Activated CD8-positive, alpha-beta memory T cell treated with anti-CD3 and anti-CD28 coated beads, Interleukin-2, amount 10 ng/mL, durations not matched to agents 7 days and 5 days (primary cell): ENCODE measurements at places on chromosomes 3 and 15.

DNA sequence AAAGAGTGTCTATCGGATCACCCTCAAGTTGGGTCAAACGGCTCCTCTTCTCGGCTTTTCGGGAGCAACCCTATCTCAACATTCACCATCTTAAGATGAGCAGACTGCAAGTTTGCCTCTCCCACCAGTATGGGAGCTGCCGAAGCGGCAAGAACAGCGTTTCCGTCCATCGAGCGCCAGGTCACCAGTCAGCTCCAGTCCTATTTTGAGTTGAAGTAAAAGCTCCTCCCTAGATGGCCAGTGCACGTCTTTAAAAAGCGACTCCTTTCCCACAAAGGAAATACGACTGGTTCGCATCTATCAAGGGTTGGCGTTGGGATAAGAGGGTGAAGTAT lies 369 bp upstream of the U2SURP start:
- peak; percentile 85 for DNase-seq

GRCh38 chr15:95175914-95176658 lies 944.7 kb downstream of the MCTP2 start:
- no peak for DNase-seq

GRCh38 chr3:8867646-8868045 lies 95.6 kb downstream of the RAD18 start:
- no peak for DNase-seq

DNA sequence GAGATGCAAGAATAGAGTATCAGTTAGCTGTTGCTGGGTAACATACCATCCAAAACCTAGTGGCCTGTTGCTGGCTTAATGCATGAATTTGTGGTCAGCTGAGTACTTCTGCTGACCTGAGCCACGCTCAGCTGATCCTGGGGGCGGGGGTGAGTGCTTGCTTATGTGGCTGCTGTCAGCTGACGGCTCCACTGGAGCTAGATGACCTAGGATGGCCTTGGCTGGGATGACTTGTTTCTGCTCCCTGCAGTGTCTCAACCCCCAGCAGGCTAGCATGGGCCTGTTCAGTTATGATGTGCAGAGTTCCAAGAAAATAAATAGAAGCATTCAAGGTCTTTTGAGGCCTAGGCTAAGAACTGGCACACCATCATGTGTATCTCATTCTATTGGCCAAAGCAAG lies 63.9 kb downstream of the FBLN2 start:
- DNase-seq: no peak

DNA sequence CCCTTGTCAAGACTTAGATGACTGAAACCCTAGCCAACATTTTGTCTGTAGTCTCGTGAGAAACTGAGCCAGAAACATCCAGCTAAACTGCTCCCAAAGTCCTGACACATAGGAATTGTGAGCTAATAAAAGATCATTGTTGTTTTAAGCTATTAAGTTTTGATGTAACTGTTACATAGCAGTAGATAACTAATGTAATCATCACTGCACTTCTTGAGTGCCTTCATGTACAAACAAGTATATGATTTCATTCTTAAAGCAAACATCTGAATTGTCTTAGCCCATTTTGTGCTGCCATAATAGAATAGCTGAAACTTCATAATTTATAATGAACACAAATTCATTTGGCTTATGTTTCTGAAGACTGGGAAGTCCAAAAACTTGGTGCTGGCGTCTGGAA lies 87.3 kb downstream of the NSUN3 start:
- DNase-seq: no peak

DNA sequence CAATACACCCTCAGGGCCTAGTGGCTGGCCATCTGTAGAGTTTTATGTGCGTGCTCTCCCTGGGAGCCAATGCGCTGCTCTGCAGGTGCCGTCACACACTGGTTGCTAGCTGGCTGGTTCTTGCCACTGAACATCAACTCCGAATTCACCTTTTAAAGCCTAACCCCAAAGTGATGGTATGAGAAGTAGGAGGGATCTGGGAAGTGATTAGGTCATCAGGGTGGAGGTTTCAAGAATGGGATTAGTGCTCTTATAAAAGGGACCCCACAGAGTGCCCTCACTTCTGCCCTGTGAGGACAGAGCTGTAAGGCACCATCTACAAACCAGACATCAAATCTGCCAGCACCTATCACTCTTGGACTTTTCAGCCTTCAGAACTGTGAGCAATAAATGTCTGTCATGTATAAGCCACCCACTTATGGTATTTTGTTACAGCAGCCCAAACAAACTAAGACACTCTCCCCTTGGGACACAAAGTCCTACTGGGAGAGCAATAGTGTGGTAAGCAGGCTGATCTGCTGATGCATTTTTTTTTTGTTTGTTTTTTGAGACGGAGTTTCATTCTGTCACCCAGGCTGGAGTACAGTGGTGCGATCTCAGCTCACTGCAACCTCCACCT lies 20.3 kb downstream of the RGMA start:
- no peak for DNase-seq

GRCh38 chr3:127760361-127760760 lies 62.0 kb downstream of the MGLL start:
- no peak for DNase-seq

DNA sequence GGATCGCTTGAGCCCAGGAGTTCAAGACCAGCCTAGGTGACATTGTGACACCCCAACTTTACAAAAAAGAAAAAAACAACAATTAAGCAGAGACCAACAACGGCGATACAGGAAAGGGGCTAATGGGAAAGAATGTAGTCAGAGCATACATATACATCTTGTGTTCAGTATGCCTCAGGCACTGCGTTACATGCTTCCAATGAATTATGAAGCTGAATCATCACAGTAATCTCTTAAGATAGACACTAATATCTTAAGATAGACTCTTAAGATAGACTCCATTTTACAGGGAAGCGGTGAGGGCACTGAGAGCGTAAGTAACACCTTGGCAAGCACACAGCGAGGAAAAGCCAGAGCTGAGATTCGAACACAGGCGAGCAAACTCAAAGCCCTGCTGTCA lies 6.1 kb upstream of the LDHAL6B start:
- DNase-seq: no peak

DNA sequence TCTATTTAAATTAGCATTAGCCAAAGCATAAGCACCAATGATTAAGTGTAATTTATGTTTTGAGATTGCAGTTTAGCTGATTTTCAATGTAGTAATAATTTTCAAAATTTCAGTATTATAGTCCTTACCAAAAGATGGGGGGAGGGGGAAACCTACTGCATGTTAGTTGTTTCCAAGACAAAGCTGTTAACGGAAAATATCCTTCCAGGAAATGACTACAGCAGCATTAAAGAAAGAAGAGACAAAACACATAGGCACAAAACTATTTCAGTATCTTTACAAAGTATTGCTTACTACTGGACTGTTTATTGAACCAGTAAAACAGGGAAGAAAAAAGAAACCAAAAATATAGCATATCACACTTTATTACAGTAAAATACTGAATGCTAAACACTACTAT lies 10.5 kb downstream of the BNIP2 start:
- DNase-seq: no peak

GRCh38 chr3:174100744-174101143 lies 703.2 kb downstream of the NLGN1 start:
- DNase-seq: no peak

DNA sequence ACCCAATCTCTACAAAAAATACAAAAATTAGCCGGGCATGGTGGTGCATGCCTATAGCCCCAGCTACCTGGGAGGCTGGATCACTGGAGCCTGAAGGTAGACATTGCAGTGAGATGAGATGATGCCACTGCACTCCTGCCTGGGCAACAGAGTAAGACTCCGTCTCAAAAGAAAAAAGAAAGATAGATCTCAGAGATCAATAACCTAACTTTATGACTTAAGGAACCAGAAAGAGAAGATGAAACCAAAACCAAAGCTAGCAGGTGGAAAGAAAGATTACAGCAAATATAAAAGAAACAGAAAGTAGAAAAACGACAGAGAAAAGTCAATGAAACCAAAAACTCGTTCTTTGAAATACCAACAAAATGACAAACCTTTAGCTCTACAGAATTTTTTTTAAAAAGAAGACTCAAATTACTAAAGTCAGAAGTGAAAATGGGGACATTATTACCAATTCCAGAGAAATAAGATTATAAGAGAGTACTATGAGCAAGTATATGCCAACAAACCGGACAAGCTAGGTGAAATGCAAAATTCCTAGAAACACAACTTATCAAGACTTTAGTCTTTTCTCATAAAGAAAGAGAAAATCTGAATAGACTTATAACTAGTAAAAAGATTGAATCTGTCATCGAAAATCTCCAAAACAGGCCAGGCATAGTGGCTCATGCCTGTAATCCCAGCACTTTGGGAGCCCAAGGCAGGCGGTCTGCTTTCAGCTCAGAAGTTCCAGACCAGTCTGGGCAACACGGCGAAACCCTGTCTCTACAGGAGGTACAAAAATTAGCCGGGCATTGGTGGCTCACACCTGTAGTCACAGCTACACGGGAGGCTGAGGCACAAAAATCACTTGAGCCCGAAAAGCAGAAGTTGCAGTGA lies 35.0 kb downstream of the ACAP2 start:
- no peak for DNase-seq

DNA sequence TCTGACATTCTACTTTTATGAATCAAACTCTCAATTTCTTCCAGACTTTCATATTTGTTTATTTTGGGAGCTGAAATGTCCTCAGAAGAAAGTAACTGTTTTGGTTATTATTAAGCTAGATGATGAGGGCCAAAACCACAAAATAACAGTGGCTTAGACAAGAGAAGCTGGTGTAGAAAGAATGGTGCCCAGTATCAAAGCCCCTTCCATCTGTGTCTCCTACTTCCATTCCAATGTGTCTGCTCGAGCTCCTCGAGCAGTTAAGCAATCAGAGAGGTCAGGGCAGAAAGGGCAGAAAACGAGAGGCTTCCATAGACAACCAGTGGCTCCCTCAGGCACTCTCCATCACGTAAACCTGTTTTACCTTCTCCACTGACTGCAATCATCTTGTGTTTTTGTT lies 59.7 kb upstream of the MAGI1 start:
- no peak for DNase-seq

DNA sequence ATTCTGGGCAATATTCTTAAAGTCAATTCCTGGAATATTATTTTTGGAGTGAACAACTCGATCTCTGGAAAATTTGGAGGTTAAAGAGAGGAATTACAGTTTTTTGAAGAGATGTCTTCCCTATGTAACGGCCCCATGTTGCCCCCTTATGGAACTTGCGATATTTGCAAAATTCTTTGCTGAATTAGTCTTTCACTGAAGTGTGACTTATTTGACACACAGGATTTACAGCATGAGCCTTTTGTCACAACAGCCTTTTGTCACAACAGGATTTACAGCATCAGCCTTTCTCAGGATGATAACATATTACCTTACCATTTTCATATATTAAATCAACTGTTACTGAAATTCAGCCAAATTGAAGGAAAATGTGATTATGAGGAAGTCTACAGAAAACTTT lies 37.8 kb upstream of the SPTSSB start:
- no peak for DNase-seq

DNA sequence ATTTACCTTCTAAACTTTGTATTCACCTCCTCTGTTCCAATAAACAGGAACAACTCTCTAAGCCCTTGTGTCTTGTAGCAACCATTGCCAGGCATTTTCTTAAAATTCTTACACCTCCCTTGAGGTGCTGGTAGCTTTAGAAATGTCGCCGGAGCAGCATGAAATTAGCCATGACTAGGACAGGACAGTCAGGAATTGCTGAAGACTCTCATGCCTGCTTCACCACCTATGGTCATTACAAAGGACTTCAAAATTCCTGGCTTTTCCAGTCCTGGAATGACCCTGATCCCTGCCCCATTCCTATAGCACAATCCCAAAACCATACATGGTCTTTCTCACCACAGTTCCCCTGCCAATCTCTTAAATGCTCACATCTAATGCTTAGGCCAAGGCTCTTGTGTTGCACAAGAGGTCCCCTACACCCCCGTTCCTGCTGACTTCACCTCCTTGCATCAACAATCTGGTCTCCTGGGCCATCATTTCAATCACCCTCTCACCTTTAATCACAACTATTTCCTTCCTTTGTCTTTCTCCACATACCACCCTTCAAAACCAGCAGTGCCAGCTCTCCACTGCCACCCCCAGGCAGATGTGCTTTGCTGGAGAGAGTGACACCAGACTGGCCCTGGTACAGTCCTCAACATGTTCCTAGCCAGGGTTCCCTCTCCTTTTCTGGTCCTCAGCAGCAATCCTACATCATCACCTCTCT lies 113.2 kb upstream of the TJP1 start:
- no peak for DNase-seq

DNA sequence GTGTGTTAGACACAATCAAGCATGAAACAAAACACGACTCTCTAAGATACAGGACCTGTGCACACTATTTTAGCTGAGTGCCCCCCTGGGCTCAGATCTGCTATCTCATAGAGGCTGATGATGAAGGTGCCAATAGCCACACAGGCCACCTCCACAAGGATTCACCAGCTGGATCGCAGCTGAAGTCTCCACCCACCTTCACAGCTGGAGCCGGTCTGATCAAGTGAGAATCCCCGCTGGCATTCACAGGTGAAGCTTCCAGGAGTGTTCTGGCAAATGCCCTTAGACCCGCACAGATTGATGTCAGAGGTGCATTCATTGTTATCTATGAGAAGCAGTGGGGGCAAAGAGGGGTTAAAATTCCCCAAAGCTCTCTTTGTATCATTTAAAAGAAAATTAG lies 90.1 kb downstream of the DUT start:
- no peak for DNase-seq

DNA sequence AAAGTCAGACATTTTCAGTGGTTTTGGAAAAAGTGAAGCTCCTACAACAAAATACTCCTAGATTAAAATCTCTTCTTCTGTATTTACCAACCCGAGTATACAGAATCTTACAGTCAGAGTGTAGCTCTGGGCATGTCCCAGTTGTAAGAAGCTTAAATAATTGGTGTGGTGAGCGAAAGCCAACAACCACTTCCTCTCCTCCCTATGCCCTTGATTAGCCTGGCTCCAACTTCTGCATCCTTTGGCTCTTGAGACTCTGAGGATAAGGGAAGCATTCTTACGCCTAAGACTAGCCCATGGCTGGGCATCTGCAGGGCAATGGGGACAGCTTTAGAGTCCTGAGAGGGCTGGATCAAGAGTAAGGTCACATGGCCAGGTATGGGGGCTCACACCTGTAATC lies 25.5 kb downstream of the RFT1 start:
- DNase-seq: no peak

GRCh38 chr3:72043204-72044133 lies 258.5 kb upstream of the PROK2 start:
- DNase-seq: no peak

GRCh38 chr3:197219619-197220018 lies 78.8 kb downstream of the DLG1 start:
- DNase-seq: no peak

- no peak for DNase-seq
Measured at GRCh38 chr15:72315706-72316370, 4.1 kb downstream of the CELF6 start.

- DNase-seq: no peak
Measured at GRCh38 chr3:125172346-125172745, 40.2 kb downstream of the SLC12A8 start.

GRCh38 chr15:61441891-61442290 lies 212.8 kb upstream of the RORA start:
- DNase-seq: no peak

GRCh38 chr15:74497584-74497983 lies 36.6 kb upstream of the UBL7 start:
- no peak for DNase-seq

DNA sequence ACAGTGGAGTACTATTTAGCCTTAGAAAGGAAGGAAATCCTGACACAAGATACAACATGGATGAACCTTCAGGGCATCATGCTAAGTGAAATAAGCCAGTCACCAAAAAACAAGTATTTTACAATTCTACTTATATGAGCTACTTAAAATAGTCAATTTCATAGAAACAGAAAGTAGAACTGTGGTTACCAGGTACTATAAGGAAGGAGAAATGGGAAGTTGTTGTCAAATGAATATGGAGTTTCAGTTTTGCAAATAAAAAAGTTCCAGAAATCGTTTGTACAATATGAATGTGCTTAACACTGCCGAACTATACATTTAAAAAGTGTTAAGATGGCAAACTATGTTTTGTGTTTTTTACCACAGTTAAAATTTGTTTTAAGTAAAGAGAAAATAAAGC lies 26.8 kb downstream of the TRANK1 start:
- no peak for DNase-seq
